Fibroblast of skin of scalp (primary cell): ENCODE measurements at places on chromosomes 11 and 22.

DNA sequence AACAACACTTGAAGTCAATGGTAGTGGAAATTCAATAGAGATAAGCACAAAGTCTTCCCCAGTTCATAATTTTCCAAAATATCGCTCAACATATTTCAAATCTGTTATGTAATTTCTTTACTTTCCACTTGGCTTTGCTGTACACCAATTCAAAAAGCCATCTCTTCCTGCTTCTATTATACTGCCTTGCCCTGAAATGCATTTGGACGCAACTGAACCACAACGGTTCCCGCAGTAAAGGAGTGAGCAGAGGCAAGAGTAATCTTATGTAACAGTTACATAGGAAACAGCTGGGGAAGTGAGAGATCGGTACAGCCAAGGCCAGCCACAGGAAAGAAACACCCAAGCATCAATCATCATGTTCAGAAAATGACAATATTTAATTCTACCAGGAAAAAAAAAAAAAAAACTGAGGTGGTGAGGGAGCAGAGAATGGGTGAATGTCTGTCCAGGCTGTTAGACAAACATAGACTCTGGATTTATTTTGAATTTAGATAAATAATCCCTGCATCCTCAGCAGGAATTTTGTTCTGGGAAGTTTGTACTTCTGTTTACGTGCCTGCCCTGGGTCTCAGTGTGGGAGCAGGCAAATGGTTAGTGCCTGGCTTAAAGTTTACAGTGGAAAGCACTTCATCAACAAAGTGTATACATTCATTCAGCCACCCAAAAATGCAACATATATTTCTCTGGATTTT lies 392.2 kb downstream of the ETS1 start:
- DNase-seq, result no peak

GRCh38 chr11:130486391-130486836 lies 38.0 kb downstream of the ADAMTS15 start:
- no peak for DNase-seq

DNA sequence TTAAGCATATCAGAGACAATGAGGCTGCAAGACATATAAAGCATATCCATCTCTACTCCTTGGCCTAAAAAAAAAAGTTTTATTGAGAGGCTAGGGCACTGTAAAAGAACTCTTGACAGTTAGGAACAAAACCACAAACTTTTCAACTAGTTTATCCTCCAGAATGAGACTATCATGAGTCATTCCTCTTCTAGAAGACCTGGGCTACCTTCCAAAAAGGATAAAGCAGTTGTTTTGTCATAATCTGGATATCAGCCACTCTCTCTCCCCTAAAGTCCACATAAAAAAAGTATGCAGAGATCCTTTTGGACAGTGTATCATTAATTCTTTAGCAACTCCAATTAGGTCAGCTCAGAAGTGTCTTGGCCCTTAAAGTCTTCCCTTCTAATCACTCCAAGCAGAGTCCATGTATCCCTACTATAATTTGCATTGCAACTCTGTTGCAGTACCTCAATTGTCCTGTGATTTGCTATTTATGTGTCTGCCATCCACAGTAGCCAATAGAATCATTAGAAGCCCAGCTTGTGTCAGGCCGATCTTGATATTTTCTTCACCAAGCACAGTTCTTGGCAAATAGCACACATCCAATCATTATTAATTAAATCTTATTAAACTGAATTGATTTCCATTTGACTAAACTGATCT lies 10.4 kb downstream of the OR51T1 start:
- peak; percentile 82 for DNase-seq

DNA sequence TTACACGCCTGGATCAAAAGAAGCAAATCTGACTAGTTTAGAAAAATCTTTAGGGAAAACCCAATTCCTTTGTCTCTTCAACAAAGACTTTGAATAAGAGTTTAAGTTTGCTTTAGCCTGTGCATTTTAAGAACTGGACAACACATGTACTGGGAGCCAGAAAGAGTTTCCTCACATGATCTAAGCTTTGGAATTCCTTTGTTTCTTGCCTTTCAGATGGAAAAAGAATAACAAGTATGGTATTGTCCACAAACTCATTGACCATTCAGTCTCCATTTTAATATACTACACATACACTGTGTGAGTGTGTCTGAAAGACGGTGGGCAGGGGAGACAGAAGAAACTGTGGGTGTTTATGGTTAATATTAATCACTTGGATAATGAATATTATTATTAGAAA lies 205.6 kb downstream of the MAML2 start:
- no peak for DNase-seq

GRCh38 chr11:107180236-107180635 lies 162.0 kb upstream of the GUCY1A2 start:
- no peak for DNase-seq

- DNase-seq, result peak; percentile 66
Observed at GRCh38 chr11:105673089-105673488, 63.2 kb downstream of the GRIA4 start.

- DNase-seq, result no peak
Observed at GRCh38 chr22:26524870-26525269, 12.6 kb upstream of the TFIP11 start.

DNA sequence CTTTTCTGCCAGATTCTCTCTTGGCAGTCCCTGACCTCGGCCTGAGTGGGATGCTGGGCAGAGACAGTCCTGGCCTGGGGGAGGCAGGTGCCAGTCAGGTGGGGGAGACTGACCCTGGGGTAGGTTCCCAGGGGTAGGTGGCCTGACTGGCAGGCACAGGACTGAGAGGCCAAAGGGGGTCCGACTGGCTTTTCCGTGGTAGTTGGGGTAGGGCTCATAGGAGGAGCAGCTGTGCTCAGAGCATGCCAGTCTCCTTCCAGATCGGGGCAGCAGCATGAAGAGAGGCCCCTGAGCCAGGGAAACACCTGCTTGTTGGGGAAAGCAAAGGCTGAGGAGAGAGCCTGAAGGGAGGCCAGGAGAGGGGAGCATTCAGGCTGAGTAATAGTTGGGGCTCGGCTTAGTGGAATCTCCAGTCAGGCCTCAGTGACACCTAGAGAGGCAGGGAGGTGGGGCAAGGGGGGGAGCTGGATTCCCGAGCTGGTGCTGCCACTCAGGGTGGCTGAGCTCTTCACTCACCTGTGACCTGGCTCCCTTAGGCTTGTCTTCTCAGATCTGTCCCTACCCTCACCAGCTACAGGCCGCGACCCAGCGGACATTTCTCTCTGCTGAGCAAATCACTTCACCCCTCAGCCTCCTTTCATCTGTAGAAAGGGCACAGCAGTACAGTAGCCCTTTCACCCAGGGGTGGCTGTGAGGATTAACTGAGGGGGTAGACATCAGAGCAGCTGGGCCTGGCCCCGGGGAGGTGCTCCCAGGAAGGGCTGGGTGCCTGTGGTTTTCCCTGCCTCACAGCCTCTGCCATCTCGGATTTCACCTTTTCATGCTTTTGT lies 26.2 kb downstream of the MCM5 start:
- DNase-seq, result peak; percentile 24
